NCI-H1930 (cell line): ENCODE measurements at places on chromosomes 1 and 21.
A peak's percentile ranks its signal among the peaks of the same experiment; 100 is the strongest.

DNA sequence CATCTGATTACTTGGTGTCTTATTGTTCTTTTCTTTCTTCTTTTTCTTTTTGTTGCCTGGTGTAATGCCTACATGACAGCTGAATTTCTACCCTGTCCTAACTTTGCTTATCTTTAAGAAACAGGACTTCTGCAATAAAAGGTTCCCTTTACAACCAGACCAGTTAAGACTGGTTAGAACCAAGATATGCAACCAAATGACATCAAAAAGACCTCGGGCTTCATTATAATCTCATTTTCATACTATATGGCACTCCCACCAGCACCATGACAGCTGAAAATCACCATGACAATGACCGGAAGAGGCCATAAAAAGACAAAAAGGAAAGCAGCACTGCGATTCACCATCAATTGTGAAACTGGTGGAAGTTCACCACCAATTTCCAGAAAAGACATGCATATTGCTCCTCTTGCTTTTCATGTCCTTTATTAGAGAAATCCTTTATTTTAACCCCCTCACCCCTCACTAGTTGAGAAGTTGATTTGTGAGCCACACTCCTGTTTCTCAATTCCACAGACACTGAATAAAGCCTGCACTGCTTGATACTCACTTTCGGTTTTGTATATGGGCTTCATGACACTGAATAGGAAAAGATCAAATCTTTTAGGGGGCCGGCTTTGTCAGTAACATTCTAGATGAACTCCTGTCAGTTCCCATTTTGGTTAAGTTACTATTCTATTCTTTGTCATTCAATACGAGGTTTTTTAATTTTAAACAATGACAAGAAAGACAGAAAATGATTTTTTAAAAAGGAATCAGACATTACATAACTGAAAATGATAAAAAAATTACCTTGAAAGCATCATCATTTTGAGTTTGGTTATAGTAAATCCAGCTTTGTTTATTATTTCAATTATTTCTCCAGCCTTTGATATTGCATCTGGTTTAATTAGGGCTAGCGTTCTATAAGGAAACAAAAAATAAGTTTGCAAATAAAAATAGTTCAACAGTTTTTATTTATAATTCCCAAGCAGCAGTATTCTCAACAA is 58.1 kb downstream of the NME7 start:
- no peak for DNase-seq

GRCh38 chr21:42777757-42778344 is 101.5 kb downstream of the WDR4 start:
- DNase-seq, result no peak

GRCh38 chr1:199161766-199162303 is 523.0 kb downstream of the PTPRC start:
- DNase-seq, result no peak

DNA sequence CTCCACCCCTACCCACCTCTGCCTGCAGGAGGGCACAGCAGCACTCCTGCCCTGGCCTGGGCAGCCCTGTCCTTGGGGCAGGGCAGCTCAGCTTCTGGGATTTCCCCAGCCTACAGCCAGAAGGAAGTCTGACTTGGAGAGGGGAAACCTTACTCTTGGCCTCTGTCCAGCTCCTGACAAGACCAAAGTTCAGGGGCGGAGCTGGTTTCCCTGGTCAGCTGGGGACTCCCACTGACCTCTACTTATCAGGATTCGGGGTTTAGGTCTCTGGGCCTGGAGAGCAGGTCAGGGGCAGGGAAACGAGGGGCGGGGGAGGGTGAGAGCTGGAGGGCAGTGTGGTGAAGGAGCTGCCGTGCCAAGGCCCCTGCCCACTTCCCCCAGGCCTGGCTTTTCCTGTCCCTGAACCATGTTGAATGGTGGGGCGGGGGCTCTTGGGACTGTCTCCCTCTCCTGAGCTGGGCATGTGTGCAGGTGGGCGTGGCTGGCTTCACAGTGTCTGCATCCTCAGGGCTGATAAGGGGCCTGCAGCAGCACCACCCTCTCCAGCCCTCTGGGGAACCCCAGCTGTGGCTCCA is 16.8 kb upstream of the ETV3 start:
- DNase-seq, result no peak

GRCh38 chr1:62103846-62104245 is 90.8 kb upstream of the L1TD1 start:
- no peak for DNase-seq

- no peak for DNase-seq
These were observed 26.3 kb downstream of the NFASC start for GRCh38 chr1:204896787-204897469.

- DNase-seq, result no peak
These were observed 181.5 kb downstream of the PLPP3 start for GRCh38 chr1:56397811-56398231.

DNA sequence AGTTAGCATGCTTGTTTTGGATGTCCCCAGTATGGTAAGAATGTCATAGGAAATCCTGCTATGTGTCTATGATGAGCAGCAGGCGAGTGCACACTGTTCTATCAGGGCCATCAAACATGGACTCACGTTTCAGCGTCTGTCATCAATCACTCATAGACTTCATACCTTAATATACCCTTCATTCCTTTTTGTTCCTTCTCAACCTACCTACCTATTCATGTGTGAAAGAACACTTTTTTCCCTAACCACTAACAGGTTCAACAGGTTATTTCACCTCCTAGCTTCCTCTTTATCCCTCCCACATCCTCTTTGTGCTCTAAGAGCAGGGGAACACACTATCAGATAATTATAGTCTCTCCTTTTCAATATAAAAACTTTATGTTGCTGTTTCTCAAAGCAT is 300.6 kb downstream of the TM2D1 start:
- no peak for DNase-seq

DNA sequence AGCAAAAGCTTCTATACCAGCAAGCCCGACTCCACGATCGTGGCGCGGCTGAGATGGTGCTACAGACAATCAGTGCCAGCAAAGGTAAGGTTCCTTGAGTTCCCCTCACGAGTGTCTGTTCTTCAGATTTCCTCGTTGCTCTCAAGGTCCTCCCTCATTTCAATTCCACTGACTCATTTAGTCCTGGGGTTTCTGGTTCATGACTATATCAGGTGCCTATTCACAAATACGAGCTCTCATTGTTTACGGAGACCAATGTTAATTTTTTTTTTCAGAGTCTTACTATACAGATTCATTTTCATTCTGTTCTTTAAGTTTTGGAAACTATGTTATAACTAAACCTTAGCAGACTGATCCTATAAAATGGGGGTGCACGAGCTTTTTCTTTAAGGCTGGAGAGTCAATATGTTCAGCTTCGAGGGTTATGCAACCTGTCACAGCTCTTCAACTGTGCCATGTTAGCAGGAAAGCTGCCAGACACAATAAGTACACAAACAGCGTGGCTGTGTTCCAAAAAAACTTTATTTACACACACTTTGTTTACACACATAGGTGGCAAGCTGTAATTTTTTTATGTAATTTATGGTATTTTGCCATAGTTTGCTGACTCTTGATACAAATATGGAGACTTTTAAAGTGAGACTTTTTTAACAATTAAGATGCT is 134.3 kb downstream of the ZP4 start:
- no peak for DNase-seq

DNA sequence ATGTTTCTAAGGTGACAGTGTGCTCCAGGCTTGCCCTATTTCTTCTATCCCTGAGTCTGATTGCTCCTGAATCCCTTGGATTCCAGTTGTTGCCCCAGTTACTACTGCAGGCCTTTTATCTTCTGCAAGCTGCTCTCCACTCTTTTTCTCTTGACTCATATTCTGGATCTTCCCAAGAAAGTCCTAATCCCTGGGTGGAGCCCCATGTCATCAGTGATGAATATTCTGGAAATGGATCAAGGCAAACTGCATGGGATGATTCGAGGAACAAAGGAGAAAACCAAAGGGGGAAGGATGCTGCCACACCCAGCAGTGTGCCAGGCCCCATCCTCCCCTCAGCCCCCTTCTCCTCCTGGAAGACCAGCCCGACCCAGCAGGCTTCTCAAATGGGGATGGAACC is 63.3 kb upstream of the ATP2B4 start:
- DNase-seq, result no peak

GRCh38 chr1:104921525-104921924 is 1171.8 kb downstream of the AMY1C start:
- DNase-seq, result no peak

GRCh38 chr1:46412893-46413595 is 18.9 kb downstream of the FAAH start:
- DNase-seq, result no peak

DNA sequence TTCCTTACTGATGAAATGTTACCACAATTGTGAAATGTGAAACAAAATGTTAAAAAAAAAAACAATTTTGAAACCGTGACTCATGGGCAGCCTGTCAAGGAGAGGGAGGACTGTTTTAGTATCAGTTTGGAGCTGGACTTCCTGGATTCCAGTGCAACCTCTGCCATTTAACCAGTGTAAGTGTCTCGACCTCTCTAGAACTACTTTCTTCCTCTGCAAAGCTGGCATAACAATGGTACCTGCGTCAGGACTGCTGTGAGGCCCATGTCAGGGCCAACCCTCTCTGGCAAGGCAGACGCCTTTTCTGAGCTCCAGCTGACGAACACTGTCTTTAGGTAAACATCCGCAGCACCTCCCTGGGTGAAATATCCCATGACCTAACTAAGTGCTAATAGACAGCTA is 20.9 kb downstream of the URB1 start:
- DNase-seq, result no peak

- DNase-seq, result no peak
These were observed 124.7 kb upstream of the C1orf174 start for GRCh38 chr1:4024811-4025210.

GRCh38 chr1:218361298-218362065 is 16.3 kb downstream of the TGFB2 start:
- no peak for DNase-seq

DNA sequence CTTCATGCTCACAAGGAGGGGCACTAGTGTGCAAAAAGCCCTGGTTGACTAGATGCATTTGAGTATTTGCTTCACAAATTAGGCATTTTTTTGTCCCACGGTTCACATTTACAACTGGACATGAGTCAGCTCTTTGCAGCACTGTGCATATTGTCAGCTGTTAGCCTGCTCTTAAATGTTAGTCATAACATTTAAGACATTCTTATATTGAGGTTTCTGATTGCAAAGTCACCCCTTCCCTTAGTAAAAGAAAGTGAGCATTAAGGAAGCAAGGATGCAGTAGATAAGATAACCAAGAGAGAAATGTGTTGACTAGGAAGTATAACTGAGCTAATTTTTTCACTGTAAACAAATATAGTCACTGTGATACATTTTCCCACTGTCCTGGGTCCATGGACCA is 132.6 kb upstream of the CTTNBP2NL start:
- DNase-seq, result no peak

DNA sequence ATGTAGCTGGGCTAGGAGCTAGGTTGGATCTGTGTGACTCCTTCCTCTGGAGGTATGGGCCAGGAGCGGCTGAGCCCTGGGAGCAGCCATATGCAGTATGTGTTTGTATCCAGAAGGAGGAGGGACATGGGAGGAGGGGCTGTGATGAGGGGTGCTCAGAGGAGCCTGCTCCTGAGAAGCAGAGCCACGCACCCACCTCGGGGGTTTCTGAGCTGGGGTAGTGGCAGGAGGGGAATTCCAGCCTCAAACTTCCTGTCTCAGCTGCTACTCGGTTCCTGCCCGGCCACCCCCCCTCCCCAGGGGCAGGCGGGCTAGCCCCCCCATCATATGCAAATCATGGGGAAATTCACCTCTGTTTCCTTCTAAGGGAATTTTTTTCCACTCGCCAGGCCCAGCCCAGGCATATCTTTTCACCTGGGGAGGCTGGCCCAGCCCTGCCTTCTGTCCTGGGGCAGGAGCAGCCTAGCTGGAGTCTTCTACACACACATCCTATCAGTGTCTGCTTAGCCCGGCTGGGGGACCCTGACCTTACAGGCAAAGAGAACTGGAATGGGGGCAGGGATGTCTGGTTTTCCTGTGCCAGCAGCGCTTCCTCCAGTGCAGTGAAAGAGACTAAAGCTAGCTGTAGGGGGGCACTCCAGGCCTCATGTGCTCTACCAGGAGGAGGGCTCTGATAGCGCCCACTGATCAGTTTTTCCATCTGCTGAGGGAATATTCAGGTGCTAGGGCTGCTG is 3.0 kb downstream of the ZC3H12A start:
- no peak for DNase-seq

GRCh38 chr1:210516092-210516656 is 187.5 kb downstream of the HHAT start:
- no peak for DNase-seq

- no peak for DNase-seq
These were observed 1.6 kb upstream of the LEFTY1 start for GRCh38 chr1:225890346-225891228.

GRCh38 chr1:56133522-56134472 is 445.6 kb downstream of the PLPP3 start:
- no peak for DNase-seq

- DNase-seq, result no peak
These were observed 76.4 kb downstream of the TGFB2 start for GRCh38 chr1:218421531-218421930.

DNA sequence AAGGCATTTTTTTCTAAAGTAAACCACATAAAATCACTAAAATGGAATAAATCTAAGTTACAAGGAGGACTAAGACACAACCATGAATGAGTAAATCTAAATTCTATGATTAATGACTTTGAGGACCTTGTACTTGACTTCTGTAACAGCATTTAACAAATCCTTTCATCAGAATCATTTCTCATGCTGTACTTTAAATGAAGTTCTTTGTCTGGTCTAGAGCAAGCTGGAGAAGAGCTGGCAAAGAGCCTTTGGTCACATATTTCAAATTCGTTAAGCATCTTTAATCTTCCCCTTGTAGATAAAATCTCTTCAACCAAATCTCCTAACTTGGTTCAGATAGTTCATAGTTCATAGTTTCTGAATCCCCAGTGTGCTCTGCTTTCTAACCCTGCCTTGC is 405.4 kb downstream of the PTPRC start:
- DNase-seq, result no peak

DNA sequence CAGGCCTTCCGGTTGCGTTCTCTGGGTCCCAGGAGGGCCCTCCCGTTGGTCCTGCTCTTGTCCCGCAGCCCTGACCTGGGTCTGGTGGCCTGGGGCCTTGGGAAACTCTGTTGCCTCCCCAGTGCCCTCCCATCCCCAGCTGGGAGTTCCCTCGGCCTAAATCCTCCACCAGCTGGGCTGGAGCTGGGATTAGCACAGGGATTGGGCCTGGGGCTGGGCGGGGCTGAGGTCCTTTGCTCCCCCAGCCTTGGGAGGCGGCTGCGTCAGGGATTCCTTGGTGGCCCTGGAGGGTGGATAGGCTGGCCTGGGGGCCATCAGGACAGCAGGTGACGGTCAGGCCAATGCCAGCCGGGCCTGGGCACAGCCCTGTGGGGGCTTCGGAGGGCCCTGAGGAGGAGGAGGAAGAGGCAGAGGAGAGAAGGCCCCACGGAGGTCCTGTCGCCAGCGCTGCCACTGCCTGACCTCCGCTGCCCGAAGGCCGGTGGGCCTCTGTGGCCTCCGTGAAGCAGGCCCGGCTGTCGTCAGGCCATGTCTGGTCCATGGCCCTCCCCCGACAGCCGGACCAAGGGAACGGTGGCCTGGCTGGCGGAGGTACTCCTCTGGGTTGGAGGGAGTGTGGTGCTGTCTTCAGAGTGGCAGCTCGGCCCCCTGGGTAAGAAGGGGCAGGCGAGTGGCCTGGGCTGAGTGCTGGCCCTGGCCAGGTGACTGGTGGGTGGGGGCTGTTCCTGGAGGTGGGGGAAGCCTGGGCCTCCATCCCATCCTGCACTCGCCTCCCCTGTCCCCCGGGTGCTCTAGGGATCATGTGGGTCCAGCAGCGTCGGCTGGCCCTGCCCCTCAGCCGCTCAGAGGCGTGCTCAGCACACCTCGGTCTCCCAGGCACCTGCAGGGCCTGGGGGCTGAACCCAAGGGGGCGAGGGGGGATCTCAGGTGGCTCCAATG is at the start of gene PLCH2:
PLCH2 (plus strand) TSS at position 229 of the 939 bp plus-strand sequence; CDS start at position 529, 300 bp downstream.
- DNase-seq, result no peak

- DNase-seq, result peak; percentile 16
These were observed 407 bp downstream of the WNT4 start for GRCh38 chr1:22142315-22143064.
